ENCODE measurements at places on chromosomes 7 and 10.

DNA sequence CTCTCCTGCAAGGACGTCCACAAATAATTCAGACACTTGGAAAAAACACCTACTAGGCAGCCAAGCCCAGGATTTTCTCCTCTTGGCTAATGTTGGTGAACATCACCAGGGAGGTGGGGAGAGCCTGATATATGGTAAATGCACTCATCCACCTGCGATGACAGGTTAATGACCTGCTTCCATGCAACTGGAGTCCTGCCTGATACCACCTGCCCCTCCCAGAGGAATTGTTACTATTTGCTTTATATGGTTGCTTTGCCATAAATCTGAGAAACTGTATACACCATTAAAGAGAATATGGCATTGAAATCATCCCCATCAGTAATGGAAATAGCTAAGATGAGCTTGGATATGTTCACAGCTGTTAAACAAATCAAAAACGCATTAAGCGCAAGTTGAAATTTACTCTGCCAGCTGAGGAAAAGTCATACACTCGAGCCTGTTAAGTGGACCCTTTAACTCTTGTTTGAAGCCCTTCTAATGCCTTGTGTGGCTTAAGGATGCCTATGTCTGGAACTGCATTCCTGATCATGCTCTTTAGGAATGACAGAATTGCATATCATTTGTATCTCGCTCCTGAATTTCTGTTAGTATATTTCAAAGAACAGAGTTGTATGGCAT, 208.3 kb downstream of the PRPF18 start:
- no peak for DNase-seq

- no peak for DNase-seq
These were observed 140.9 kb downstream of the AUTS2 start for GRCh38 chr7:69739190-69739589.

- DNase-seq = no peak
These were observed 299.7 kb downstream of the ZEB1 start for GRCh38 chr10:31618541-31619291.

DNA sequence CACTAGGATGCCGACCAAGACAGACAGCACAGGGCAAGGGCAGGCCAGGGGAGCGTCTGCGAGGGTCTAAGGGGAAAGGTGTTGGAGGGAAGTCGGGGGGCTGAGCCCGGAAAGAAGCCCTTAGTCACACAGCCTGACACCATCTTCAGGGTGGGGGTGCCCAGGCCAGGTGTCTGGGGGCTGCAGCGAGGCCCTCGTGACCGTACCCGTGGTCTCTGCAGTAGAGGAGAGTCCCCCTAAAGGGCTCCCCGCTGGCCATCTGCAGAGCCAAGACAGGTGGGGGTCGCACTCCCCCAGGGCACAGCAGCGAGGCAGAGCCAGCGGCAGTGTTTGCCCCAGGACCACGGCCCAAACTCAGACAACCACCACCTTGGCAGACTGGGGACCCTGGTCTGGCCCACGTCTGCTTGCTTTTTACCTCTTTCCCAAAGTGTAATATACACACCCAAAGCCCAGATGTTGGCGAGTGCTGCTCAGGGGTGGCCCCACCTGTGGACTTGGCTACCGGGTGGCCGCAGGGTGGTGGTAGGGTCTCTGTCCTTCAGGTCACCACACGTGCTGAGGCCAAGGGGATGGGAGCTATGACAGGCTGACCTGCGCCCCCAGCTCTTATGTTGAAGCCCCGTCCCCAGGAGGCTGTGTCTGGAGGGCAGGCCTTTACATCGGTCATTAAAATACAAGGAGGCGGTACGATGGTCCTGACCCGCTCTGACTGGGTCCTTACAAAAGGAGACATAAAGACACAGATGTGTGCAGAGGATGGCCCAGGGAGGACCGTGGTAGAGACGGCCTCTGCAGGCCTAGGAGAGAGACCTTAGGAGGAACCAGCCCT, 107.4 kb downstream of the DNAJB6 start:
- no peak for DNase-seq

GRCh38 chr7:98617960-98618418, 904 bp downstream of the NPTX2 start:
- DNase-seq = no peak

- DNase-seq = no peak
These were observed 2.3 kb downstream of the PRXL2A start for GRCh38 chr10:80410578-80411145.

DNA sequence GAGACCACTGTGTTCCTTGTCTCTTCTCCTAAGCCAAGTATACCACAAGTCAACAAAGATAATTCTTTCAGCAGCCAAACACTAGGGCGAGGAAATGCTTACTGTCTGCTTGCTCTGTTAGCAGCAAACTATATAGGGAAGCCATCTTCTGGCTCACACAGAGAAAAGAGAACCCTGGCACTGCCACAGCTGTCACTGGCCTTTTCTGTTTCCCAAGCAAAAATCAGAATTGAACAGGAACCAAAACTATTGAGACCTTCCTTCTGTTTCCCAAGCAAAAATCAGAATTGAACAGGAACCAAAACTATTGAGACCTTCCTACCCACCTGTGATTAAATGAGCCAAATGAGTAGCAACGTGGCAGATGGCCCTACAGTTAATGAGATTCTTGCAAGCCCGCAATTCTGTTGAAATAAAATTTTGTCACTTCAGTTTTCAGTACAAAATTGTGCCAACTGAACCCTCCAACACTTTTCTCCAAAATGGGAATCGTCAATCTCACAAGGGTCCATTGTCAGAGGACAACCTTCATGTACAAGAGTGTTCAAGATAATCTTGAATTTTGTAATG, 54.5 kb downstream of the LRRTM3 start:
- no peak for DNase-seq

- no peak for DNase-seq
These were observed 56.2 kb upstream of the APBB1IP start for GRCh38 chr10:26381986-26382385.

- no peak for DNase-seq
These were observed 83.1 kb upstream of the MPP7 start for GRCh38 chr10:28385748-28386502.

DNA sequence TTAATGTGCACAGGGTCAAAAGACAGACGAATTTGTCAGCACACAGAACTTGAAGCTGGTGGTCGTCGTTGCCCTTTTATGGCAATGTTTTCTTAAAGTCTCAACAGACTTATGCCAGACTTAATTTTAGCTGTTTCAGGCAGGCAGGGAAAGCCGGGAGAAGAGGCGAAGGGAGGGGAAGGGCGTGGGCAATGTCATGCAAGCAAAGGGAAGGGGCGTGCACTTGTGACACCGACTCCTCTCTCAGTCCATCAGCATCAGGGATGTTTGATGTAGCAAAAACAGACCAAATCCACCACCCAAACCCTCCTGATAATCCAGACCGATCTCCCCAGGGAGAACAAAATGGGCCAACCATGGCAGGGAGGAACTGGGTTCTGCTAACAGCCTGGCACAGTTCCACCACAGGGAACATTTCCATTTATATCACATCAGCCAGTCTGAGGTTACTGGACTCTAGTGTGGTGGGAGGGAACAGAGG, 118.1 kb upstream of the RHEB start:
- no peak for DNase-seq

DNA sequence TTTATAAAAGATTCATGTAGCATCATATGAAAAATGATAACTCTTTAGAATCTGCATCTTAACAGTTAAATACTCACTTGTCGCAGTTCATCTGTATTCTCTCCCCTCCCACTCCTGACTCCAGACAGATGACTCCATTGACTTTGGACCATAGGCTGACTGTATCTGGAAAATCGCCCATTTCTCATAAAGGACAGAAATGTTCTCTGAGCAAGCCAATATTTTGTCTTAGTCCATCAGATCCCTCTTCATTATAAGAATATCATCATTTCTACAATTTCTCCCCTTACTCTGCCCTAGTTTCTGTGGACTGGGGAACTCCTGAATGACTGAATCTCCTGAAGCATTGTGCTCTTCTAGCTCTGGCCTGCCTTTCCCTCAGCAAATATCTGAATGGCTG, 125.4 kb downstream of the SEMA3D start:
- DNase-seq = no peak

- no peak for DNase-seq
These were observed 35.9 kb downstream of the ACSM6 start for GRCh38 chr10:95229724-95230627.

- no peak for DNase-seq
These were observed 278.7 kb downstream of the SDK1 start for GRCh38 chr7:3579638-3580219.

GRCh38 chr10:79153745-79154144, 85.0 kb downstream of the ZMIZ1 start:
- no peak for DNase-seq

DNA sequence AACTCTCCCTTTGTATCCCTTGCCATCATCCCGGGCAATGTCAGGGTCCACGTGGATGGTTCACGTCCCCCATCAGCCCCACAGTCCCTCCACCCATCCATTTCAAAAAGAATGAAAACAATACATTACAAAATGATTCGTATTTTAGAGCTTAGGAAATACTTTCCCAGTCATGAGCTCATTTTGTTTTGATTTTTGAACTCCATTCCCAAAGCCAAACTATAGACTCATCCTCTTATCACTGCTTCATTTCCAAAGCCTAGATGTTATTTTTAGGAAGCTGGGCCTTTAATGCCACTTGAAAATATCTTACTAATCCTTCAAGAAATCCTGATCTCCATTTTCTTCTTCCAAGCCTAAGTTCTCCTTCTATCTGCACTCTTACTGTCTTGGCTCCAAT, 72.1 kb downstream of the WNT2 start:
- no peak for DNase-seq

DNA sequence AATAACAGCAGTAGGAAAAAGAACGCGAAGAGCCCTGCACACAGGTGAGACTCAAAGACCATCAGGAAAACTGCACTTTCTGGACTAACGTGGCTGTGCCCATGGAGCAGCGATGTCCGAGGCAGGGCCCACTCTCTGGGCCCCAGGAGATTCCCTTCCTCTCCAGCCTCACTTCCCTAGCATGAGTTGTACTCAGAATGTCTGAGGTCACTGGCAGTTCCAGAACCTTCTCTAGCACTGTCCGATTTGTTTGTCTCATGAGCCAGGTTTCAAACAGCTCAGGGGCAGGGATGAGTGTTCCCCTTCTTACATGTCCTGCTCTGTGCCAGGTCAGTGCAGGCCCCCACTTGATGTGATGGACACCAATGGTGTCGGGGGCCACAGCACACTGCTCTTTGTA, 484.2 kb downstream of the PTPRN2 start:
- no peak for DNase-seq

GRCh38 chr7:49125246-49125645, 200.9 kb downstream of the CDC14C start:
- no peak for DNase-seq

DNA sequence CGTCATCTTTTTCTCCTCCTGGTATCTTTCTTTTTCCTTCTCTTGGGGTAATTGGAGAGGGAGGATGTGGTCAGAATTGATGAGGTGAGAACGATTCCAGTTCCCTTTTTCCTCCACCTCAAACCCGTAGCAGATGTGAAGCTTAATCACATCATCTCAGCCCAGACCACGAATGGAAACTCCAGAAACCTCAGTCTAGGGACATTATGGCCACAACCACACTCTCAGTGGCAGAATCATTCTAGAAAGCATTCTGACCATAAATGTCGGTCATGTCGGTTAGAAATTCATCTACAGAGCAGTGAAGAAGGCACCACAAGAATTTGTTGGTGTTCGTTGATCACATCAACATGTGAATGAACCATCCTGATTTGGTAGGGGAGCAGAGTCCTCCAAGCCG, 78.7 kb downstream of the GATA3 start:
- no peak for DNase-seq

GRCh38 chr7:46554688-46555422, 633.8 kb upstream of the IGFBP3 start:
- no peak for DNase-seq

DNA sequence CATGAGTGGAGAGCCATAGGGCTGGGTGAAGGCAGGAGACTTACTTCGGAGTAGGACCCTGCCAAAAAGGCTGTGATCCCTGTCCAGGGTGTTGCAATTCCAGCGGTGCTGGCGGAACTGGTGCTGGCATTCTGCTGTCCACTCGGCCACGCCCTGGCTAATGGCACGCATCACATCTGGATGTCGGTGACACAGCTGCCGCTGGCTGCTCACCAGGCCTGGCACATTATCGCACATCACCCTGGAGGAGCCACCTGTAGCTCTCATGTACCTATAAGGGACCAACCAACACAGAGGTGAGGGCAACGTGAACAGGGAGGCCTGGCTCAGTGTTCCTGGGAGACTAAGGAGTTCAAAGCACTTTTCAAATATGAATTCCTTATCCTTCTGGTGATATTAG, 2.3 kb downstream of the WNT2 start:
- no peak for DNase-seq

DNA sequence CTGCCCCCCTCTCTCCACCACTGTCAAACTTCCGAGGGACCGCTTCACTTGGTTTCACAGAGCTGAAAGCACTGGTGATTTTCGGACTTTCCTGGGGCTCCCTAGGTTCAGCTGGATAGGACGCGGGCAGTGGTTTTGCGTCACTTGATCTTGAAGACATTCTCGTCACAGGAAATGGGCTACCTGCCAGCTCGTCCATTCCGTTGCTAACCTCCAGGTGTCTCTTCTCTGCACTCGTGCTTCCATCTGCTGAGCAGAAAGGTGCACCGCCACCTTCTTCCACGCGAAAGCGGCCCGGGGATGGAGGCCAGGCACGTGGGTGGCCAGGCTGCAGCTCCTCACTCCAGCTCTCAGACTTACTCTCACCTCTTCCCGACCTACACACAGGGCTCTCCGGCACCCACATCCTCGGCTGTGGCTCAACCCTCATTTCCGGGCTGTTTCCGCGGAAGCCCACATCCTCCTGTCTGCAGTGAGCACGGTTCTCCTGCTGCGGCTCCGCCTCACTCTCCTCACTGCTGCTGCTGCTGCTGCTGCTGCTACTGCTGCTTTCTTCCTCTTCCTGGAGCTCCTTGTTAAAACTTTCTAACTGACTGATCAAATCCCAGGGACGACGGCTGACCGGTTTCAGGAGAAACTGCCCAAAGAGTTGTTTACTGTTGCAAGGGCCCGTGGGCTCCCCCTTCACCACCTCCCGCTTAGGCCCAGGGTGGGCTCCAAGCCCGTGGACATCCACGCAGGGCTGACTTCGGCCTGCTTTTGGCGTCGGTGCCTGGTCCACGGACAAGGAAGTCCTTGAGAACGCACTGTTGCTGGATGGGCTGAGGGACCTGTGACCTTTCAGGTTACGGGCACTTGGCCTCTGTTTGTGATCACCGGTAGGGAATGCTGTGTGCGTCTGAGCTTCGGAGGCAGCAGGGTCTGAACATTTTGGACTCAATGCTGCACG, 32.1 kb downstream of the JCAD start:
- no peak for DNase-seq

DNA sequence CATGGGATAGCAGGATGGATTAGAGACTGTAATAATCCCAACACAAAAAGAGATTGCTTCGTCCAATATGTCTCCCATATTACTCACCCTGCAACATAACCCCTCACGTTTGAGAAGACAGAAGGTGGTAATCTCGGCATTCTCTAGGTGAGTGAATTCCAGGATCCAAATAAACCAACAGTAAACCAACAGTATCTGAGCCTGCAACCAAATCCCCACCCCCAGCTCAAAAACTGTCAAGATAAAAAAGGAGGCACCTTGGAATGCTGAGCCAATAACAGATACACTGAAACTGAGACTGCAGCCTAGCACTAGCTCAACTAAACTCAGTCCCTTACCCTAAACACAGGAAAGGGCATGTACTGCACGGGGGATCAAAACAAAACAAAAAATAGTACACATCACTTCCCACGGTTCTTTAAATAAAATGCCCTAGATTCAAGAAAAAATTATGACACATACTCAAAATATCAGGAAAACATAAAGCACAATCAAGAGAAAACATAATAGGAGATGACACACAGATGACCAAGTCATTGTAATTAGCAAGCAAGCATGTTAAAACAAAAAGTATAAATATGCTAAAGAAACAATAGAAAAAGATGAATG, 28.0 kb downstream of the IPMK start:
- no peak for DNase-seq

Measured in NCI-H1417 treated with DMSO at 0.1 percent for 48 hours (cell line).